ENCODE measurements at places on chromosomes 5 and 9. TPM values are rescaled to one million over a fixed set of nuclear protein-coding genes. Genes with fewer than 3 reads are reported as not detected.

GRCh38 chr5:43389679-43390329, 22.4 kb downstream of the CCL28 start:
- H3K27ac ChIP-seq = no peak overlapping the region
- H3K36me3 ChIP-seq = peaks cover 5% of the 10 kb centered on the region
- H3K4me3 ChIP-seq = no peak overlapping the region
- no peaks in the 10 kb centered on the region for H3K4me1 ChIP-seq
- DNase-seq = peak; percentile 59
- no peaks in the 10 kb centered on the region for H3K27me3 ChIP-seq

- H3K36me3 ChIP-seq = no peaks in the 10 kb centered on the region
- no peak for DNase-seq
- H3K27ac ChIP-seq = no peak overlapping the region
- no peaks in the 10 kb centered on the region for H3K27me3 ChIP-seq
Measured at GRCh38 chr5:100566382-100567141, 31.4 kb downstream of the FAM174A start.

Gene UGT3A2
- total RNA-seq = not detected

Gene AK8
- 9.0 TPM for total RNA-seq

DNA sequence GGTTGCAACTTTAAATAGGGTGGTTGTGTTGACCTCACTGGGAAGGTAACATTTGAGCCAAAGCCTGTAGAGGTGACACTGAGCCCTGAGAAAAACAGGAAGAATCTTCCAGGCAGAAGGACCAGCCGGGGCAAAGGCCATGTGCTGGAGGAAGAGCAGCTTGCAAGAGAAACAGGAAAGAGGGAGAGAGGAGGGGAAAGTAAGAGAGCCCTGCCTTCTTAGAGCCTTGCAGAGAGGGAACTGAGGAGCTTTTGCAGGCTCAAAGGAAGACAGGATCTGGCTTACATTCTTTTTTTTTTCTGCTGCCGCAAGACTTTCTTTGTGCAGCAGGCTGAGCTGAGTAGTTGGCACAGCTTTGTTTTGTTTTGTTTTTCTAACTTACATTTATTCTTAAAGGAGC, 17.4 kb downstream of the C9orf153 start:
- no peak overlapping the region for H3K27ac ChIP-seq
- H3K36me3 ChIP-seq = no peaks in the 10 kb centered on the region
- no peaks in the 10 kb centered on the region for H3K27me3 ChIP-seq
- H3K4me3 ChIP-seq = no peak overlapping the region
- H3K4me1 ChIP-seq = no peaks in the 10 kb centered on the region
- no peak for DNase-seq

- H3K4me1 ChIP-seq = peaks cover 7% of the 10 kb centered on the region
- no peaks in the 10 kb centered on the region for H3K27me3 ChIP-seq
- no peak for DNase-seq
Measured at GRCh38 chr9:131008909-131009618, at the start of gene LAMC3. Gene LAMC3 (plus strand): TSS chr9:131009174. CDS start chr9:131009215, 41 bp downstream.

- no peak for DNase-seq
- no peak overlapping the region for H3K4me3 ChIP-seq
- no peak overlapping the region for H3K27ac ChIP-seq
- peaks cover 44% of the 10 kb centered on the region for H3K4me1 ChIP-seq
- no peaks in the 10 kb centered on the region for H3K36me3 ChIP-seq
- no peaks in the 10 kb centered on the region for H3K27me3 ChIP-seq
Measured at GRCh38 chr9:129323999-129324553, 146.0 kb upstream of the IER5L start.

- no peaks in the 10 kb centered on the region for H3K36me3 ChIP-seq
- H3K27me3 ChIP-seq = no peaks in the 10 kb centered on the region
- H3K4me3 ChIP-seq = no peak overlapping the region
- H3K27ac ChIP-seq = no peak overlapping the region
- H3K4me1 ChIP-seq = no peaks in the 10 kb centered on the region
Measured at GRCh38 chr5:128469912-128470311, 68.1 kb downstream of the FBN2 start.

GRCh38 chr9:37727013-37727412, 26.6 kb upstream of the TRMT10B start:
- peak; percentile 68 for DNase-seq
- no peaks in the 10 kb centered on the region for H3K4me1 ChIP-seq
- no peaks in the 10 kb centered on the region for H3K27me3 ChIP-seq
- H3K36me3 ChIP-seq = no peaks in the 10 kb centered on the region

- H3K4me3 ChIP-seq = peak overlapping the region; percentile 23
Measured at GRCh38 chr9:89179895-89180734, 1.5 kb upstream of the SHC3 start.

GRCh38 chr5:57626703-57627102, 144.1 kb upstream of the ACTBL2 start:
- H3K27me3 ChIP-seq = no peaks in the 10 kb centered on the region
- no peak overlapping the region for H3K27ac ChIP-seq
- H3K4me1 ChIP-seq = no peaks in the 10 kb centered on the region
- DNase-seq = no peak

Gene PBX3
- 68.5 TPM for total RNA-seq

- no peak overlapping the region for H3K4me3 ChIP-seq
- H3K27me3 ChIP-seq = no peaks in the 10 kb centered on the region
- H3K27ac ChIP-seq = no peak overlapping the region
- no peak for DNase-seq
- H3K4me1 ChIP-seq = peaks cover 10% of the 10 kb centered on the region
- no peaks in the 10 kb centered on the region for H3K36me3 ChIP-seq
Measured at GRCh38 chr5:134735243-134735642, 3.1 kb upstream of the CAMLG start.

Gene OR13C9
- total RNA-seq = not detected

Gene BHMT
- 1.2 TPM for total RNA-seq

Gene PCDHGA2
- total RNA-seq = 5.5 TPM

GRCh38 chr5:10219068-10219467, 30.6 kb downstream of the ATPSCKMT start:
- no peaks in the 10 kb centered on the region for H3K36me3 ChIP-seq
- no peak overlapping the region for H3K4me3 ChIP-seq
- H3K27ac ChIP-seq = no peak overlapping the region
- H3K27me3 ChIP-seq = no peaks in the 10 kb centered on the region
- H3K4me1 ChIP-seq = peaks cover 21% of the 10 kb centered on the region
- DNase-seq = no peak
